ENCODE measurements at places on chromosomes 1 and 21. TPM values are rescaled to one million over a fixed set of nuclear protein-coding genes. Genes with fewer than 3 reads are reported as not detected.

GRCh38 chr1:200979574-200980451, 43.7 kb downstream of the KIF21B start:
- DNase-seq: no peak

- DNase-seq: no peak
Observed at GRCh38 chr1:6086762-6087376, 41.2 kb downstream of the KCNAB2 start.

DNA sequence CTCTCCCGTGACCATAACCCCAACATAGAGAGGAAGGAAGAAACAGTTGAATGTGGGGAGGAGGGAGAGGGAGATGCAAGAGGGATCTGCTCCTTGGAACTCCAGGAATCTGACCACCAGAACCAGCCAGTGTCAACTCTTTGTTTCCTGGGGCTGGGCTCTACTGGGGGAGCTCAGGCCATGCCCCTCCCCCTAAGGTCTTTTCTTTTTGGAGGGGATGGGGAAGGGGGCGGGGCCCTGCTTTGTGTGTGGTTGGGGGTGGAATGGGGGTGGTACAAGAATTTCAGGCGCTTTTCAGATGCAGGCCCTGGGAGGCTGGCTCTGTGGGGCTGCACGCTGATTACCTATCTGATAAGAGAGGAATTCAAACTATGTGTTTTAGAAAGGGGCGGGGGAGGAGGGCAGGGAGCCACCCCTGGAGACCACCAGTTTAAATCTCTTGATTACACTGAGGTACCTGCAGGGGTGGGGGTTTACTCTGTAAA, 8.3 kb downstream of the LIN28A start:
- no peak for DNase-seq

DNA sequence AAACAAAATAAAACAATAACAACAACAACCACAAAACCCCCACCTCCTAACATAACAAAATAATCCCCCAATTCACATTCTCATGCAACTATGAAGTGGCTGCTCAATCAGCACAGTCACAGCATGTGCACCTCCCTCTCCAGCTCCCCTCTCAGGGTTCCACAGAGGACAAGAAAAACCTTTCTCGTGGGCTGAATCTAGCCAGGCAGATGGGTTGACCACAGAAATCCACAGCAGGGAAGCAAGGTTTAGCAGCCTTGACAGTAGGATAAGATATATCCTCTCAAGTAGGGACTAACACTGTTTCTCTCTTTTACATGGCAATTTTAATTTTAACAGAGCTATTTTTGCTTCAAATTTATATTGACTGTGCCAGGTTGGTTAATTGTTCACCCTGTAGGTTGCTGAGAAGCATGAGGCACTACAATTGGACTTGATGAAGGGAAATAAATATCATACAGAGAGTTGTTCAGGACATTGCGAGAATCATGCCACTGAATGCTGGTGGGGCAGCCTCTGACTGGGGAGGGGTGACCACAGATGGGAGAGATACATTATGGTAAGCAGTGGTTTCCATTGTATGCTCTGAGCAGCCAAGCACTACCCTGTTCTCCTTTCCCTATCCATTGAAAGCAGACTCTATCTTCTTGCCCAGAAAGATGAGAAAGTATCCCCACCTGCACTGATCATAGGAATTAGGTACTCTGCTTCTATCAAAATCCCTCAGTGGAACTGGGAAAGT, 535.1 kb downstream of the DPYD start:
- DNase-seq: no peak

DNA sequence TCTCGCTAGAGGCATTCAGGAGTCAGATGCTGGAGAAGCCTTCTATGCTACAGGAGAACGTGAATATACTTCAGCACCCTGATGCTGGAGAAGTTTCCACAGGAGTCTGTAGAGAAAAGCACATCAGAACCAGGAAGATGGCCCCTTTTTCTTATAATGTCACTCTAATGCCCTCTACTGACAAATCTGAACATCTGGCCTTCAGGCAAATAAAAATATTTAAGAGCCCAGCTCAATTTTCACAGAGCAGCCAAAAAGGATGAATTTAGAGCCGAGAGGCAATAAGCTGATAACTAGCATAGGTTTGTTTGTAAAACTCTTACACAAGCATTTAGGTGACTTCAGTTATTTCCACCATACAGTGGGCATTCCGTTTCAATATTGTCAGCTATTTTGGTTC, 3.8 kb upstream of the RRP15 start:
- DNase-seq: no peak

The SHE gene
- polyA plus RNA-seq: 10.9 TPM

Measured in right renal pelvis (tissue), 4 donors.